ENCODE measurements at places on chromosomes 1 and 21. TPM values are rescaled to one million over a fixed set of nuclear protein-coding genes. Genes with fewer than 3 reads are reported as not detected.

SLC35F3 gene
- 11.9 TPM for total RNA-seq

CDK18 gene
- total RNA-seq = 1.00 TPM

VHLL gene
- total RNA-seq = 0.64 TPM

IGSF3 gene
- total RNA-seq = 75.4 TPM

FAM20B gene
- 34.8 TPM for total RNA-seq

SDHB gene
- 57.2 TPM for total RNA-seq

BARHL2 gene
- 1.5 TPM for total RNA-seq

SPRR2B gene
- total RNA-seq = not detected

ANKRD65 gene
- total RNA-seq = 1.1 TPM

TNFSF4 gene
- total RNA-seq = 2.3 TPM

BRINP3 gene
- total RNA-seq = 33.2 TPM

AHDC1 gene
- total RNA-seq = 26.5 TPM

NPR1 gene
- total RNA-seq = 0.91 TPM

MMEL1 gene
- 1.3 TPM for total RNA-seq

C1orf21 gene
- 25.1 TPM for total RNA-seq

KRTAP11-1 gene
- total RNA-seq = not detected
